ENCODE measurements at places on chromosomes 16 and 17. TPM values are rescaled to one million over a fixed set of nuclear protein-coding genes. Genes with fewer than 3 reads are reported as not detected.

Gene CBFA2T3
- total RNA-seq, result 0.48 TPM

Gene PHB1
- total RNA-seq, result 187 TPM

Gene GRB7
- 19.0 TPM for total RNA-seq

Gene MEOX1
- total RNA-seq, result 1.2 TPM

Gene SLFN14
- not detected for total RNA-seq

Gene CCDC200
- not detected for total RNA-seq

Gene PMFBP1
- 1.3 TPM for total RNA-seq

Gene EMP2
- 37.7 TPM for total RNA-seq

Gene SMIM5
- total RNA-seq, result 2.1 TPM

Gene LGALS9B
- not detected for total RNA-seq

Gene VPS35
- total RNA-seq, result 163 TPM

Gene LRRC37A
- 0.48 TPM for total RNA-seq

Gene PMP22
- not detected for total RNA-seq

Gene CA4
- total RNA-seq, result not detected

Gene SLFN12L
- total RNA-seq, result not detected

Gene PYDC1
- total RNA-seq, result not detected

Measured in tracheal epithelial cell (primary cell).